ENCODE measurements at places on chromosomes 1 and 21.

- DNase-seq: no peak
Observed at GRCh38 chr1:183577897-183578465, 12.3 kb downstream of the NCF2 start.

DNA sequence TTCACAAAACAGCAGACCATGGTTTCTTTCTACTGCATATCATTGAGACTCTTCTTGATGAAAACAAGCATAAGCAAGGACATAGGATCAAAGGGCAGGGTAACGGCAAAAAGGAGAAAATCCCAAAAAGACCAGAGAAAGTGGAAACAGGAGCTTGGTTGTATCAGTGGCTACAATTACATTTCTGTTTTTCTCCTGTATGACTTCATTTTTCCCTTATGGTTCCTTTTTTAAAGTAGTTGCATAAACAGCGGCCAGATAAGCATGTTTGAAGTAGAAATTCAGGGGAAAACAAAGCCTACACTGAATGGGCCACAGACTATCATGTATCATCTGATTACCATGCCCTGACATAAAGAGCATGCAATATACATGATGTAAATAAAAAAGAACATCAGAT lies 4.6 kb downstream of the EGLN1 start:
- DNase-seq: no peak

DNA sequence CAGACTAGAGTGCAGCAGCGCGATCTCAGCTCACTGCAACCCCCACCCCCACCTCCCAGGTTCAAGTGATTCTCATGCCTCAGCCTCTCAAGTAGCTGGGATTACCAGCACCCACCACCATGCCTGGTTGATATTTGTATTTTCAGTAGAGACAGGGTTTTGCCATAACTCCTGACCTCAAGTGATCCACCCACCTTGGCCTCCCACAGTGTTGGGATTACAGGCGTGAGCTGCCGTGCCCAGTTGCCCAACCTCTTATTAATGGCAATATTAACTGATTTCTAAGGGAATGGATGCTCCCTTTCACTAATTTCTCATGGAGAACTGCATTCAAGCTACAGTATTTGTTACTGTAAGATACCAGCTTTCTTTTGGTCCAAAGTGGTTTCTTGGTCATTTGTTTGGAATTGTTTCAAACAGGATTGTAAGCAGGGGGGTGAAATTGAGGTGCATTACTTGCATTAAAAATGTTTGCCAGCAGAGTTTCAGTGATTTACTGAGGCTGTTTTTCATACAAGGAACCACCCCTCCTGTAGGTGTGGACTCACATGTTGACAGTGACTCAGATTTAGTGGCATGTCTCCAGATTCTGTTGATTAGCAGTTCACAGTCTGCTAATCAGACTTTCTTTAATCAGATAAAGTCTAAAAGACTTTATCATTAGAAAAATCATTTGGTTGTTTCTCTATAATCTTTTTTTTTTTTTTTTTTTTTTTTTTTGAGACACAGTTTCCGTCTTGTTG lies 3.9 kb upstream of the TGFBR3 start:
- DNase-seq: peak; percentile 34

DNA sequence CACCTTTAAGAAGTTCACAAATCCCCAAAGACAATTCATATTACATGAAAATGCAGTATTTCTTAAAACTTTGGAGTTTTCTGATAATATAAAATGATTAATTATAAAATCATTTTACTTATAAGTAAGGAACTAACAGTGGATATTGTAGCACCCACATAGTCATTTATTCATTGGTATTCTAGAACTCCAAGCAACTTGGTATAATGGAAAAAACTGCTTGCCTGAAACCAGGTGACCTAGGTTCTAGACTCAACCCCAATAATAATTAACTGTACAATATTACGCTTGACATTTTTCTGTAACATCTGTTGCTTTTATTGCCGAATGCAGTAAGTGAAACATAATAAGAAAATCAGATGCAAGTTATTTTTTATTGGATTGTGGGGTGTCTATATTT lies 2.4 kb downstream of the PLA2G4A start:
- DNase-seq: no peak

DNA sequence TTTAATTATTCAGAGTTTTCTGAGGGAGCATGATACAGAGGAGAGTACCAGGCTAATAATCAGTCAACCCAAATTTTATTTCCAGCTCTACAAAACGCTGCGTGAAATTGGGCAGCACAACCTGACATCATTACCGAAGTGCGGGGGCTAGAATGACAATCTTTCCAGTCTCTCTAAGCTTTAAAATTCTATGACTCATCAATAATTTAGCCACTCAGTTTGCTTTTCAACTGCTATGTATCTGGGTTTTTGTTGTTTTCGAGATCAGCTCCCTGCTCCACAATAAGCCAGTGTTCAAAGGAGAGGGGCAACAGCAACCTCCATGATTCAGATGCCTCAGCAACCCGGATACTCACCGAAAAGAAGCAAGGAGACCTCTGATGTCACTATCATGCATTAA lies 13.9 kb downstream of the SORT1 start:
- DNase-seq: no peak

- no peak for DNase-seq
Observed at GRCh38 chr1:53608676-53609075, 130.3 kb downstream of the GLIS1 start.

GRCh38 chr1:226098870-226099835 lies 36.6 kb downstream of the H3-3A start:
- DNase-seq: no peak

GRCh38 chr1:234067581-234068337 lies 163.3 kb downstream of the SLC35F3 start:
- DNase-seq: no peak

GRCh38 chr1:4344065-4344732 lies 310.2 kb upstream of the AJAP1 start:
- DNase-seq: no peak
